ENCODE measurements at places on chromosomes 6 and 20.

DNA sequence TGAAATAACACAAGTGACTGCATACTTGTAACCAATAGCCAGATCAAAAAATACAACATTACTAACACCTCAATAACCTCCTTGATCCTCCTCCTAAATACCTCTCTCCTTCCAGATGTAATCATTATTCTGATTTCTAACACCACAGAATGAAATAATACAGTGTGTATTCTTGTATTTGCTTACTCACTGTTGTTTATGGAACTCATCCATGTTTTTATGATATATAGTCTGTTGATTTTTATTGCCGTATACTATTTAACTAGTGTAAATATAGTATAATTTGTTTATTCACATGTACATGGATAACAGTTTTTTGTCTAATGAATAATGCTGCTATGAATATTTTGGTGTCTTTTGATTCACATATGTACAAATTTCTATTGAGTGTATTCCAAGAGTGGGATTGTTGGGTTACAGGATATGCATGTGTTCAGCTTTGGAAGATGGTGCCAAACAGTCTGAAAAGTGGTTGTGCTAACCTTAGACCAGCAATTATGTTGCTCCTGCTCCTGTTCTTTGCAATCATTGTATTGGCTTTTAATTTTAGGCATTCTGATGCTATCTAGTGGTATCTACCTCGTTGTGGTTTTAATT, 11.5 kb downstream of the TTK start:
- no peak for DNase-seq

GRCh38 chr6:32744776-32745175, 3.6 kb downstream of the HLA-DQA2 start:
- no peak for DNase-seq

- DNase-seq, result no peak
Measured at GRCh38 chr20:60213126-60213893, 255.1 kb downstream of the CDH26 start.

GRCh38 chr6:40930555-40930954, 108.5 kb downstream of the UNC5CL start:
- no peak for DNase-seq

DNA sequence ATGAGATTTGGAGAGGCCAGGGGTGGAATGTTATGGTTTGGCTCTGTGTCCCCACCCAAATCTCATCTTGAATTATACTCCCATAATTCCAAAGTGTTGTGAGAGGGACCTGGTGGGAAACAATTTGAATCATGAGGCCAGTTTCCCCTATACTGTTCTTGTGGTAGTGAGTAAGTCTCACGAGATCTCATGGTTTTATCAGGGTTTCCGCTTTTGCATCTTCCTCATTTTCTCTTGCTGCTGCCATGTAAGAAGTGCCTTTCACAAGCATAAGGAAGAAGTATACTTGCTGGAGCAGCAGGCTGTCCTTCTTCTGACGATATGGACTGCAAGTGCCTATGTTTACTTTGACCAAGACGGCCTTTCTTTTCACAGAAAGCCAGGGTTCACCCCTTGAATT, 270.5 kb downstream of the ESR1 start:
- no peak for DNase-seq

GRCh38 chr6:40413239-40413638, 173.9 kb downstream of the LRFN2 start:
- no peak for DNase-seq

DNA sequence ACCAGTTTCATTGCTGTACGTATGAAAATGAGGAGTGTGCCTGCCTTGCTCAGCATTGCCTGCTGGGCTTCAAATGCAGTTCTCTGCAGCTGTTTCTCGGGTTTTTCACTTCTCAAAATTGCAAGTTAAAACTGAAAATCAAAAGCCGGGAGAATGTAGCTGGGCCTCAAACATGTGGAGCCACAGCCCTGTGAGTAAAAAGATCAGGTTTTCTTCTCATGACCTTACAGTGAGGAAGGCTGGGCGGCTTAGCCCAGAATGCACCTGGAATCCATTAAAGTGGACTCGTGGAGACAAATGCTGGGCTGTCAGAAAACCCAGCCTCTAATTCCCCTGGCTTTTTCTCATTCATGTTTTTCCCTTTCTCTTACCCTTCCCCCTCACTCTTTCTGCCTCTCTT, 34.4 kb downstream of the DSE start:
- DNase-seq, result no peak

- DNase-seq, result no peak
Measured at GRCh38 chr6:87714093-87714842, 12.2 kb upstream of the AKIRIN2 start.

DNA sequence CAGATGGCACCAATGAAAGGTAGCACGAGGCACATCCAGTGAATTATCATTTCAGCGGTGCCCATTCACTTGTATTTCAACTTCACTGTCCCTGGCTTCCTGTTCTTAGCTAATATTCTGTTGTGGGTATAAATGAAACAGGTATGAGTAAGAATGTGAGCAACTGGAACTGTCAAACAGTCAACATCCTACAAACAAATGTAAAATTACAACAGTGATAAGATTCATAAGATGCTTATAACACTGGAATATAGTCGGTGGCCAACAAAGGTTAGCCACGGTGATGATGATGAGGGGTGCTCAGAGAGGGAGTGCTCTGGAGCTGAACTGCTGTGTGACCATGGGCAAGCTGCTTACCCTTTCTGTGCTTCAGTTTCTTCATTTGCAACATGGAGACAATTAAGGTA, 74.9 kb upstream of the TOX2 start:
- DNase-seq, result no peak

DNA sequence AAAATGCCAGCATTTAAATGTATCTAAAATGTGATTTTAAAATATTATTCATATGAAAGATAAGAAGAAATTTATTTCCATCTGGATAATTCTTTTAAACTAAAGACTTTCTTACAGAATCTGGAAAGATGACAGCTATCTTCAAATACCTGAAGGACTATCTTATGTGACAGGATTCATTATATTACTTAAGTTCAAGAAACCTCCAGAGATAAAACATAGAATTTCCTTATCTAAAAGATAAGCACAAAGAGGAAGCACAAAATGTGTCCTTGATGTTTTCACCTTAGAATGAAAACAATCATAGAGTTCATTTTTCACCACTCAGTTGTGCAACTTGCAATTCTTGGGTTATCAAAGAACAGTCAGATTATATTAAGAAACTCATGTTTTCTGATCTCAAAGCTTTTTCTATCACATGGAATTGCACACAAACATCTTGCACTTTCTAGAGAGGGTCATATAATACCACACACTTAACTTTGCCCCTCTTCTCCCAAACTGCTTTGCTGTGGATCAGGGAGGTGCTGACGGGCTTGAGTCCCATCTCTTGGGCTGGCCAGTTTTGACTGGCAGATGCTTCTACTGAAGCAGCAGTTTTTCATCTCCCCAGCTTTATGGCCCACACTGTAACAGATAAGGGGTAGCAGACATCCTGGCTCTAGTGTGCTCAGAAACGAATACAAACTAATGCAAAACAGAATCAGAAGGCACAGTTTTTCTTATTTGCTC, 467.4 kb downstream of the CDC5L start:
- no peak for DNase-seq

DNA sequence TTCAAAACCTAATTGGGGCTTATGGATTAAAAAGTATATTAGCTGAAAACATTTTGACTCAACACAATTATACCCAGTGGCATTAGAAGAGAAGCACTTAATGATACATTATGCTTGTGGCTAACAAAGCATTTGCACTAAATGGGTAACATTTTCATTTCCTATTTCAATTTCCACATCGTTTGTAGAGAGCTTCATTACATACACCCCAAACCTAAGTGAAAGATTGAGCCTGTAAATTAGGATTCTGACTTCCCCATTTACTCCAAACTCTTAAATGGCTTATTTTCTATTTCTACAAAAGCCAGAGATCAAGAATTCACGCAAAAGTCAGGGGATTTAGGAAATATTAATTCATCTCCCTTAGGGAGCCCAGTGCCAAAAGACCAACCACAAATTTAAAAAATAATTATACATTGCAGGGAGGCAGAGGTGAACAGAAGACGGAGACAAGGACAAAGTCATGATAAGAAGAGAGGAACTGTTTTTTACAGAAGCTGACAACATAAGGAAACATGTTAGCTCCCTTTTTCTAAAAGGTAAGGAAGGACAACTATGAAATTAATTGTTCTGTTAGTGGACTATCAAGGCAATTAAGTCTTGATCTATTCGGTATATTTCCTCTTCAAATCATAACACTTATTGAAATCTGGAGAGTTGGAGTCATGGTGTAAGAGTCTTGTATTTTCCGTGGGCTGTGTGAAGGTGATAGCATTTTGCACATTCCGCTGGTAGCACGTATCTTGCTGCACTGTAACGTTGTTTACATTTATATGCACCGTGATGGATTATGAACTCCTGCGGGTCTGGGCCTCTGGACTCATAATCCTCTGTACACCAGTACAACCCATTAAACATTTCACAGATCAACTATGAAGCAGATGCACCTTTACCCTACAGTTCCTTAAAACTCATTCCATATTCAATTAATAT, 24.8 kb upstream of the EZR start:
- no peak for DNase-seq

DNA sequence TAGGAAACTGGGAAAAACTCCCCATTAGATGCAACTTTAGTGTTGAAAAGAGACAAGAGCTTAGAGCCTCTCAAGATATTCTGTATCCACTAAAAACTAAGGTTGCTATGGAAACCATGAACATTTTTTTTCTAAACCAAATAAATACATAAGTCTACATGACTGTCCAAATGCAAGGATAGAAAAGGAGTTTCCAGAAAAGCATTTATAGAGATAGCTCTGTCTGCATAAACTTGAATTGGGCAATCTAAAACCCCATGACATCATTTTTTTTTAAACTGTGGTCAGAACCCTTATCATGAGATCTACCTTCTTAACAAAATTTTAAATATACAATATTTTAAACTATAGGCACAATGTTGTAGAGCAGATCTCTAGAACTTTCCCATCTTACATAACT, 36.4 kb upstream of the FAM83B start:
- no peak for DNase-seq

- no peak for DNase-seq
Measured at GRCh38 chr6:35500782-35501181, 3.9 kb upstream of the TEAD3 start.

DNA sequence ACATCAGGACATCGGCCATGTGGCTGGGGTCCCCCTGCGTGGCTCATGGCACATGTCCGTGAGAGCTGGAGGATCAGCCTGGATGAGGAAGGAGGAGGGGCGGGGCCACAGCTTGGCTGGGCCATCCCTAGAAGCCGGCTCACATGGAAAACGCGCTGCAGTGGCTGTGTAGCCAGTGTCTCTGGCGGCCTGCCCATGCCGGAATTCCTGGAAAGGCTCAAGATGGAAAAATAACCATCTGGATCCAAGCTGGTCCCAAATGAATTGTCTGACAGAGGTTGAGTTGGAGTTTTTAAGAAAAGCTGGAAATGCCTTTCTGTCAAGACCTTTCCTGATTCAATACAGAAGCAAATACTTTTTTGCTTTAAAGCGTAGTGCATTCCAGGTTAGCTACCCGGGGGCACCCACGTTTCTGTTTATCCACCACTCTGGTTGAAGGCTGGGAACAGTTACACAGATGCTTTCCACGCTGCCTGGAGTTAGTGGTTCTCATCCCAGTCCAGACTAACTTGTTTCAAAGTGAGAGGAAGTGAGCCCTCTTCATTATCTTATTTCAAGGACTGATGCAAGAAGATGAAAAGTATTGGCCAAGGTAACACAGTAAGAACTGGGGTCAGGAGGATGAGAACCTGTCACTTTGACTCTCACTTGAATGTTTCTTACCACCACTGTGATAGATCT, 99.0 kb downstream of the GMPR start:
- DNase-seq, result no peak

- no peak for DNase-seq
Measured at GRCh38 chr20:58577139-58577806, 62.1 kb upstream of the APCDD1L start.

DNA sequence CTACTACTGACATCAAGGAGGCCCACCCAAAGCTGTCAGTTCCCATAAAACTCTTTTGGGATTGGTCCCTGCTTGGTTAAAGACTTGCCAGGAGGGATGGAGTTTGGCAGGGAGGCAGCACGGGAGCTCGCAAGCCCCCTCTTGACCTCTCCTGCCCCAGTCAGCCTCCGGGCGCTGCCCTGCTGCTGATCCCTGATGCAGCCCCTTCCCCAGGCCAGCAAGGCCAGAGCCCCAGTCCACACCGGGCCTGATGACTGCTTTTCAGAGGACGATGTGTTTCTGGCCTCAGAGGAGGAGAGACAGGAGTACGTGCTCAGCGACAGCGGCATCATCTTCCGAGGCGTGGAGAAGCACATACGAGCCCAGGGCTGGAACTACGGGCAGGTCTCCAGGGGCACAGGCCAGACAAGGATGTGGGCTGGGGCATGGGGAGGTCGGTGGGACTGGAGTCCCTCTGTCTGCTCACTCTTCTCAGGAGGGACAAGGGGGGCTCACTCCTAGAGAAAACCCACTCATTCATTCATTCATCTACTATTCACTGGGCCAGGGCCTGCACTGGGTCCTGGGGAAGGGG, 15.6 kb downstream of the TGM6 start:
- no peak for DNase-seq

DNA sequence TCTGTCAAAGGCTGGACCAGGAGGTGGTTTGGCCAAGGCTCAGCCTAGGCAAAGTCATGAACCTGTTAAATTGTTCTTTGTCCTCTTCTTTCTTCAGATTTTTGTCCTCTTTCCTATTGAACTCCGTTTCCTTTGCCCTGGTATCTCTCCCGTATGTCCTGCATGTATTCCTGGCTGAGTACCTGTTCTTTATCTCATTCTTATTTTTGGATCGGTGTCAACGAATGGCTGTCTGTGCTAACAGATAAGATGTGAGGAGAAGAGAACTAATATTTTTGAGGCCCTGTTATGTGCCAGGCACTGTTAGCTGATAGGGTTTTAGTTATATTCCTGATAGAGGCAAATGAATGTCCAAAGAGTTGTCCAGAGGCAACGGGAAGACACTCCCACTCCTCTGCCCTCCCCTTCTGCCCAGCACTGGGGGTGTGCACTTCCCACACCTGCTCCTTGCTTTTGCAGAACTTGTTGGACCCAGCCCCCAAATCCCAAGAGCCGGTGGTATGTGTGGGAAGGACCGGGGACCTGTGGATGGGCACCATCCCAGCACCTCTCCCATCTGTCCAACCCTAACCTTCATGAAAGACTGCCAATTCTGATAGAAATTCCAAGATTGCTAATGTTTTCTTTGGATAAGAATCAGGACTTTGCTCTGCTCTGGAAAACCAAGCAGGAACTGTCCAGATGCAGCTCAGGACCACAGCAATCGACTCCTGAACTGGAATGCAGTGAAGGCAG, 20.6 kb downstream of the MMP24OS start:
- DNase-seq, result no peak

DNA sequence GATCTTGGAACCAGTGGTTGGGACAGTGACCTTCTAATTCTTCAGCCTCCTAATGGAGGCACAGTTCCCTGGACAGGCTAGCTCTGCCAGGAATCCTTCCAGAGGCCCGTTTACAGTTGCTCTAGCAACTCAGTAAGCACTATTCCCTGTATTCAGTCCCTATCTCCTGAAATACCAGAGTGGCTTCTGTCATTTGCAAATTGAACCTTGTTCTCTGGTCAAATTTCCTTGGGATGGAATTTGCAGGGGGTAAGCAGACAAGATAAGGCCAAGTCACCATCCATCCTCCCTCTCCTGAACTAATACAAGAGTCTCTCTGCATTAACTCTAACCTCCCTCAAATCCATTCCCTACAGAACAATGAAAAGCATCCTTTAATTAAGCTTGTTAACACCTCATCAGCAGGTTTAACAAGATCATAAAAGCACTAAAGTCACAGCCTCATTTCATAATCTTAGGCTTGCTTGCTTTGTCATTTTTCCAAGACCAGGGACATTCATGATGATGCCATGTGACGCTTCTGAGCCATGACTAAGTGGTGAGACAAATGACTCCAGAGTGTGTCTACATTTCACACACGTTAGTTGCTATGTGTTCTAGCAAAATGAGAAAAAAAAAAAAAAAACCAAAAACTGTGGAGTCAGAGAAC, 37.1 kb downstream of the SLC22A23 start:
- DNase-seq, result no peak

Measured in cortex of kidney (tissue), 1 donor.